Right lobe of liver (tissue), 6 donors: ENCODE measurements at places on chromosomes 7 and 10. TPM values are rescaled to one million over a fixed set of nuclear protein-coding genes. Genes with fewer than 3 reads are reported as not detected.

GRCh38 chr10:61993711-61994401 lies 92.4 kb downstream of the ARID5B start:
- DNase-seq, result no peak

Gene CLEC5A
- 0.86 TPM for total RNA-seq

GRCh38 chr10:62045765-62046521 lies 144.4 kb downstream of the ARID5B start:
- DNase-seq, result no peak

DNA sequence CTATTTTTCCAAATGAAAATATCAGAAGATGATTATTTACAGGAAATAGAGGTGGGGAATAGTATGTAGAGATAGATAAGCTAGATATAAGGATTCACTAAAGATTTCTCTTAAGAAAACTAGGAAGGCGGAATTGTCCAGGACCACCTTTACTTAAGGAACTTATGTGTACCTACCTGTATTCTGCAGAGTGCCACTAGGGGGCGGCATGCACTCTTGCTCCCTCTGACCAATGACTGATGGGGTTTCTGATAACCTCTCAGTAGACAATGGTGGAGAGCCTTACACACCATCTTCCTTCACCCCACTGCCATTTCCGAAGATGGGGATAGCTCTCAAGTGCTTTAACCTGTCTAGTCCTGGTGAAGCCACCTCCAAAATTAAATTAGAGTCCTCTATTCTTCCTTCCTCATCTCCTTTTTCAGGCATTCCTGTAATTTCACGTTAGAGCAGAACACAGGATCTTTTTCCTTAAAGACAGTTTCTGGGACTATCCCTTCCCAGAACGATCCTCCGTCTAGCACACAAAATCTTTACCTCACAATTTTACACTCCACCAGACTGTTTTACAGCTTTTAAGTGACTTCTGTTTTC lies 453.1 kb downstream of the SORCS1 start:
- peak; percentile 62 for DNase-seq

- no peak for DNase-seq
Observed at GRCh38 chr7:93048136-93048930, 69.4 kb downstream of the SAMD9 start.

DNA sequence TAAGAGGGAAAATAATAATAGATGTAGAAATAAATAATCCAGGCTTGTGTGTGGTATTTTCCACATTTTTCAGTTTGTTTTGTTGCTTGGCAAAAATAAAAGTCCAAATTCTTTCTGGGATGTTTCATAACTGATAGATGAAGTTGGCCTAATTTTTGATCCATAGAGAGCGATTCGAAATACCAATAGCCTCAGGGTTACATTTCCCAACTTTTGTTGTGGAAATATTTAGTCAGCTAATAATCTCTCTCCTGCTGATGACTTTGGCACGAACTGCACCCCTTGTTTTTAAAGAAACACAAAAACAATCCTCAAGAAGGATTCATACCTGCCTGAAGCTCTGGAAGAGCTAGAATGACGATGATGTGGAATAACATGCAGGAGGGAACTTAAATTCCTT lies 483.2 kb downstream of the ADRA2A start:
- no peak for DNase-seq

DNA sequence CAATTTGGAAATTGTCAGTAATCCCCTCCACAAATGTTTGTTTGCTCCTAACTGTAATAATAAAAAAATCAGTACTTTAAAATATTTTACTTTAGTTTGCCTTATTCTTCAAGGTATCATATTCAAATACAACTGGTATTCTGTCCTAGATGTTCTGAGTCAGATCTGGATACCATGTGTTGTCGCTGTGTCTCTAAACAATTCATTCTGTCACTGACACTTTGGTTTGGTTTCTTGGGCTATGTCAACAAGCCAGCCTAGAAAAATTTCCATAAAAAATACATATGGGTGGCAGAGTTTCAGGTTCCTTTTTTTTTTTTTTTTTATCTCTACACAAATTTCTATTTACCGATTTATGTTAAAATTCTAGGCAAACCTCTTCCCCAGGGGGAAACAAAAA lies 33.2 kb upstream of the SEMA3D start:
- no peak for DNase-seq

DNA sequence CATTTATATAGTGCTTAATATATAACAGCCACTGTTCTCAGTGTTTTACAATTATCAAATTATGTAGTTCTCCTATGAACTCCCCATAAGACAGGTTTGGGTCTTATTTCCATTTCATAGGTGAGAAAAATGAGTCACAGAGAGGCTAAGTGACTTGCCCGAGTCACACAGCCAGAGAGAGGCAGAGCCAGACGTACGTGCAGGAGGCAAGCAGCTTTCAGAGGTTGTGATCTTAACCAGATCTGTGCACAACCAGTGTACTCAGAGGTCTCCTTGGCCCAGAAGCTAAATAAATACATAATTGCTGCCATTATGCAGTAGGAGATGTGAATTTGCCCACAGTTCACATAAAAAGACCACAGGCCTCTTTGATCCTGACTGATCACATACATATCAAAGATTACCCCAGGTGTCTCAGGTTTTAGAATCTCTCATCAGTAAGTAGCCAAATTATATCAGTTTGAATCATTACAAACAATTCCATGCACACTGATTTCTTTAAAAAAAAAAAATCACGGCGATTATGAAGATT lies 304.7 kb upstream of the AOAH start:
- no peak for DNase-seq

DNA sequence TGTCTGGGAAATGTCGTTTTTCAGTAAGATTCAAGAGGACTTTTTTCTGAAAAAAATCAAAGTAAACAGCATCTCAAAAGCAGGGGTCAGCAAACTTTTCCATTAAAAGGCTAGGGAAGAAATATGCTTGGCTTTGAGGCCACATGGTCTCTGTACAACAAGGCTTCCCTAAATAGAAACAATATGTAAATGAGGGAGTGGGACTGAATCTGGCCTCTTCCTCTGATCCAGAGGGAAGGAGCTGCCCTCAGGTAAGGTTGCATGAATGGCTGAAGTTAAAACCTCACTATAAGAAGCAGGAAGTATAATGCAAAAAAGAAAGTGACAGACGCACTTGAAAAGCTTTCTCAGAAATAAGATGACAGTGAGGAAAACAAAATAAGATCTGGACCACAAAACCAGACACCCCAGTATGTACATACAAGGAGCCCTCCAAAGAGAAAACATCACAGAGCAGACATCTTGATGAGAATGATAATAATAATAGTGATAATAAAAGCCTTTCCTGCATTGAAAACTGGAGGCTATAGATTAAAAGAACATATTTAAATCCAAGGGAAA lies 115.2 kb downstream of the PLXNA4 start:
- no peak for DNase-seq

GRCh38 chr7:155467846-155468784 lies 10.2 kb downstream of the EN2 start:
- DNase-seq, result no peak

DNA sequence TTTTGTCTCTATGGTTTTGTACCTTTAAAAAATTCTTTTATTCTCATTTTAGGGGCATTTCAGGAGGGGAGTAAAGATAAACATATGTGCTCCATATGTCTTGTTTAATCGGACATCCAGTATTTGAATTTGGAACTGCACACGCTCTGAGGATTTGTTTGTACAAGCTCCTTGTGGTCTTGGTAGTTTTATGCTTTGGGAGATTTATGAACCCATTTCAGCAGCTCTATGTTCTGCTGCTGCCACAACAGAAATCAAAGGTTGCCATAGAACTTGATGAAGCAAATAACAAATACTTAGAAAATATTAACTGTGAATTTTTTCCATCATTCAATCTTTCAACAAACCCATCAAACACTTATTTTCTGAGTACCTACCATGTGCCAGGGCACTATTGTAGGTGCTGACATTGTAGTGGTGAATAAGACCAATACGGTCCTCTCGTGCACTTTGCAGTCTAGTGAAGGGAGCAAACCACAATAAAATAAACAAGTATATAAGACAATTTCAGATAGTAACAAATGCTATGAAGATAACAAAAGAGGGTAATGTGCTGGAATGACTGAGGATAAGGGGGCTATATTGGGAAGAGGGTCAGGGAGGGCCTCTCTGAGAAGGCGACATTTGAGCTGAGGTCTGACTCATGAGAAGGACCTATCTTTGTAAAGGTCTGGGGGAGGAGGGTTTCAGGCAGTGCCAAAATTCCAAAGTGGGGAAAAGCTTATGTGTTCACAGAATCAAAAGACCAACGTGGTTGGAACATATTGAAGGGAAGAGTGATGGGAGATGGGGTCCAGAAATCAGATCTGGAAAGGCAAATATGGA lies 30.4 kb downstream of the MYPN start:
- no peak for DNase-seq

DNA sequence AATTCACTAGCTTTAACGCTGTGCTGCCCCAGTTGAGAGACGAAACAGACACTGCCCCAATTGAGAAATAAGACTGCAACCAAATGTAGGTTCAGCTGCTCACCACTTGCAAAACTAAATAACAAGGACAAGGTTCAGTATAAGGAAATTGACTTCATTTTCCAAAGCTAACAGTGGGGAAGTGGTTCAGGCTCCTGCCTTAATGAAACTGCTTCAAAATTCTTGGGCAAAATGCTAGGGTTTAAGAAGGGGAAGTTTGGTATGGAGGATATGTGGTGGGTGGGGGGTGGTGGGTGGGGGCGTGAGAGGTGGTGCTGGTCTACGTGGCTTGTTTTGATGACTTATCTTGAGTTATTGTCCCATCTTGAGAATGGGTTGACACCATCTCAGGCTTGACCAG lies 21.8 kb downstream of the MRPL32 start:
- no peak for DNase-seq

Gene DNAH11
- 0.56 TPM for total RNA-seq

GRCh38 chr10:77949167-77949566 lies 22.6 kb upstream of the DLG5 start:
- no peak for DNase-seq

GRCh38 chr7:150481186-150481920 lies 30.9 kb downstream of the GIMAP8 start:
- no peak for DNase-seq

GRCh38 chr7:43071604-43072003 lies 40.8 kb upstream of the HECW1 start:
- DNase-seq, result no peak

GRCh38 chr10:117016266-117016665 lies 11.3 kb upstream of the SHTN1 start:
- DNase-seq, result no peak

GRCh38 chr10:107576746-107577145 lies 412.2 kb upstream of the SORCS1 start:
- peak; percentile 61 for DNase-seq

Gene PNLIP
- not detected for total RNA-seq

GRCh38 chr7:130366564-130366963 lies 13.7 kb upstream of the CPA1 start:
- no peak for DNase-seq

DNA sequence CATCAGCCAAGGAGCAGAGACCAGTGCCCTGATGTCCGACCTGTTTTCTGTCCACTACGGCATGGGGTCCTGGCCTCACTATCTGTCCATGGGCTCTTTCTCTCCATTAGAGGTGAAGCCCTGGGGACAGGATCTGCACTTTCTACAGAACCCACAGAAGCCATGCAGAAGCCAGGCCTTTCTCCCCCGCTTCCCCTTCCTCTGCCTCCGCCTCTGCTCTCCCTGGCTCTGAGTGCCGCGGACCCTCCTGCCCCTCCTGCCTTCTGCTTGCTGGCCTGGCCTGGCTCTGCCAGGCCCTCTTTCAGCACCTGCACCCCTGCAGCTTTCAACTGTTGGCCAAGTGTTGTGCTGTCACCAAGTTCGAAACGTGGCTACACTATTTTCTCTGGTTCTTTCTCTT lies 439.8 kb upstream of the ZMIZ1 start:
- DNase-seq, result no peak

- no peak for DNase-seq
Observed at GRCh38 chr10:114103284-114103683, 59.6 kb downstream of the ADRB1 start.

Gene SMKR1
- not detected for total RNA-seq

DNA sequence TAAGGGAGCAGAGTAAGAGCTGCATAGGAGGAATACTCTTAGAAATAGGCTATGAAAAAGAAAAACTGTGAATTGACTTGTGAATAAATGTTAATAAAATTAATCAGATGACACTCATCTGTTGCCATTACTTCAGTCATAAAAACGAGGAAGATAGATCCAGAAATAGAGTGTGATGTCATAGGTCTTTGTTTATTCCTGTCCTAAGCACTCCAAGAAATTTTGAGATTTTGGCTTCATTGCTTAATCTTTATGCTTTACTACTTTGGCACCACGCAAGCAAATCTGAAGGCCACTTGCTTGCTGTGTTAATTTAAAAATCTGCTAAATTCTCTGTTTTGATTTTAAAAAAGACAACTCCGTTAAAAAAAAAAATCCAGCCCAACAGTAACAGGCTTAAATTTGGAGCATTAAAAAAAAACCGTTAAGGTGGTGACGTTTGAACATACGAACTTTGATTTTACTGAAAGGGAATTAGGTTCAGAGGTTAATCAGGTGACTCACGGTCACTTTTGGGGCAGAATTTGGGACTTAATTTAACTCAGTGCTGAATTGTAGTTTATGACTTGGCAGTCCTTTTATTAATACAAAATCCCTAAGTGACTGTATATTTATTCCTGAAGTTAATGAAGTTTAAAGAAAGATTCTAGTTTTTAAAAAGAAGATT lies 3.4 kb downstream of the IFRD1 start:
- DNase-seq, result no peak
